ENCODE measurements at places on chromosomes 2 and 18.
A peak's percentile ranks its signal among the peaks of the same experiment; 100 is the strongest.

- DNase-seq = no peak
Measured at GRCh38 chr2:120632796-120633646, 102.6 kb upstream of the GLI2 start.

DNA sequence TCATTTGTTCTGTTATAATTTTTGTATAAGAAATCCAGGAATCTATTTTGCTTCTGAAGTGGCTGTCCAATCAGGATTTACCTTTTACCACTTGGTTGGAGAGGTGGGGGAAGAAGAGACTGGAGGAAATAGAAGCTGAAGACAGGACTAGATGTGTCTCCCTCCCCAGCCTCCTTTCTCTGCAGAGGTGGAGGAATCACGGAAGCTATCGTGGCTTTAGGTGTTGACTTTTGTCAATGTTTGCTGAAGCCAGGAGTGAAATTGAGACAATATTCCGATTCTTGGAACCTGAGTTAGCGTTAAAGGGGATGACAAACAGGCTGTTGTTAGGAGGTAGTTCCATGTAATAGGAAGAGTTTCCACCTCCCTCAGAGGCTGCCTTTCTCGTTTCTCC is 43.5 kb downstream of the PDCL3 start:
- no peak for DNase-seq

DNA sequence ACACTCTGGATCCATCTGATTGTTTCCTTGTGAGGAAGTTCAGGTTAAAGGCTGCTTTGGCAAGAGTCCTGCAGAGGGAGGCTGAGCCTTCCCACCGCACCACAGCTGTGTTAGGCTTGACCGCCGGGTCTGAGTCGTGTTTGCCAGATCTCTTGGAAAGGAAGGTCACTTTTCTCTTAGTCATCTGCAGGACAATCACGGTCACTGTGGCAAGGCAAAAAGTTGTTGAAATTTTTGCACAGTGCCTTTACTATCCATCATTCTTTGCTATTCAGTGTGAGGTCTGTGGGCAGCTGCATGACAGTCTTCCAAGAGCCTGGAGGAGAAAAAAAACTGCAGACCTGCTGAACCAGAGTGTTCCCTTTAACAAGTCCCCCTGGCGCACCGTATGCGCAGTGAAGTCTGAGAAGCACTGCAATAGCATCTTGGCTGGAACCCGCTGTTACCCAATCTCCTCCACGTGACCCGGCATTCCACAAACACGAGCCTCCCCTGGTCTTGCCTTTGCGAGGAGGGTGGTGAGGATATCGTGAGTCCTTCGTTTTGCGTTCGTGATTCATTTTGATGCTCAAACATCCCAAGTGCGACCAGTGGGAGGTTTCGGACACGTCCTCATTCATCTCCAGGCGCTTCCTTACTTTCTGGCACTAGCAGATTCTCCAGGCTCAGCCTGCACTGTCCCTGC is 23.0 kb downstream of the BIN1 start:
- DNase-seq = no peak

GRCh38 chr2:132560562-132560961 is 109.4 kb downstream of the LYPD1 start:
- no peak for DNase-seq

GRCh38 chr2:170530284-170530745 is 184.8 kb upstream of the SP5 start:
- DNase-seq = peak; percentile 46
